B cell (primary cell): ENCODE measurements at places on chromosomes 7 and 10. TPM values are rescaled to one million over a fixed set of nuclear protein-coding genes. Genes with fewer than 3 reads are reported as not detected.

DNA sequence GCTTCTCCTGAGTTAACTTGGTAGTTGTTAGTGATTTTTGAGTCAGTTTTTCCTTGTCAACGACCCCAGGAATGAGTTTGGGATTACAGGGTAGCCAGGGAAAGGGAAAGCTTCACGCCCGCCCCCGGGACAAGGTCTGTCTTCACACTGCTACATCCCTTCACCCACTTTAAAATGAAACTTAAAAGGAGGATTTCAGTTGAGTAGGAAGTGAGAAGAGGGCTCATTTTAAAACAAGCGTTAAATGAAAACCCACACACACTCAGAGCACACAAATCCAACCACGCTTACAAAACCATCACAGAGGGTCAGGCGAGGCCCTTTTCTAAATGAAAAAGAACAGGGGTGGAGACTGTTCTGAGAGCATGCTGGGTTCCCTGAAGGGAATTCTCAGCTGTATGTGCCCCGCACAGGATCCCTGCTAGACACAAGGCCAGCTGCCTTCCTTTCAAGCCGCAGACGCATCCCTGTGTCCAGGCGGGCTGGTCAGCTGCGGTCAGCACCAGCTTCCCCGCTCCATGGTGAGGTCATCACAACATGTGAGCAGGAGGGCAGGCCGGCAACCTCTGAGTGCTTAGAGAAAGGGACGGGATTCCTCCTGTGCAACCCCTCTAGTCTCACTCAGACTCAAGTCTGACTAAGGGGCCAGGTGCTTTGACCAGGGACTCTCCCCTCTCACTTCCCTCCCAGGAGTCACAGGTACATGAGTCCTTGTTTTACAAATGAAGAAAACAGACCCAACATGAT, 111.8 kb downstream of the EGFR start:
- no peak for DNase-seq
- H3K27me3 ChIP-seq: no peaks in the 10 kb centered on the region
- no peaks in the 10 kb centered on the region for H3K36me3 ChIP-seq
- H3K27ac ChIP-seq: no peak overlapping the region
- no peaks in the 10 kb centered on the region for H3K4me1 ChIP-seq

DNA sequence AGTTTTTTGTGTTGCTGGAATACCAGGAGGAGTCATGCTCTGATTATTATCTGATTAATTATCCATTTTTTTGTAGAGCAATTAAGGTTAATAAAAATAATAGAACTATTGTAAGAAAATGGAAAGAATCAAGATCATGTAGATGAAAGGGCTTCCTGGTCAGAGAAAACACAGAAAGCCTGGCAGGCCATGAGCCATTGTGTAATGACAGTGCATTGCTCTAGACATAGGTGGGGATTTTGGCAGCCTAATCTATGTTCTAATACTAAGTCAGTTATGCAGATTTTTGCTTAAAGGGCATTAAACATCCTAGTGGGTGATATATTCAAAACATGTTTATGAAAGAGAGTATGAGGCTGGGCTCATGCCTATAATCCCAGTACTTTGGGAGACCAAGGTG, 198.2 kb downstream of the PPP1R9A start:
- no peaks in the 10 kb centered on the region for H3K36me3 ChIP-seq
- H3K4me1 ChIP-seq: no peaks in the 10 kb centered on the region
- no peaks in the 10 kb centered on the region for H3K27me3 ChIP-seq

GRCh38 chr7:30979027-30979426, 15.3 kb downstream of the GHRHR start:
- DNase-seq: no peak
- no peak overlapping the region for H3K4me3 ChIP-seq
- H3K4me1 ChIP-seq: peaks cover 5% of the 10 kb centered on the region
- no peak overlapping the region for H3K27ac ChIP-seq
- H3K27me3 ChIP-seq: peaks cover 3% of the 10 kb centered on the region

Gene AKR1C4
- total RNA-seq: not detected in 2 replicates
